Activated T-cell treated with anti-CD3 and anti-CD28 coated beads for 1 hour (primary cell): ENCODE measurements at places on chromosomes 13 and 19.

DNA sequence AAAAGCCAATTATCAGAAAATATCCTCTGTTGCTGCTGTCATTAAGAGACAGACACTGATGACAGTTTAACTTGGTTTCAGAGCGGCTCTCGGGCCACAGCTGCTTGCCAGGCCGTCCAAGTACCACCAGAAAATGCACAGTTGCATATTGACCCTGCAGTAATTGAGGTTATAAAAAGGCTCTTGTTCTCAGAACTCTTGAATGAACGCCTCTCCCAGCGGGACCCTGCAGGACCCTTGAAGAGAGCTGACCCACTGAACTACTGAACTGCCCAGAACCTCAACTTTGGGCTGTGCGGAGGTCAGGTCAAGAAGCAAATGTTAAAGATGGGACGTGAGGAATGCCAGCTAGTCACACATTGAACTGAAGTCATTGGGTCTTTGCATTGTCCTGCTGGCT, 1559.0 kb upstream of the SLC10A2 start:
- DNase-seq = no peak

GRCh38 chr19:34880034-34880433, 46.7 kb upstream of the ZNF30 start:
- DNase-seq = no peak

- DNase-seq = no peak
Observed at GRCh38 chr19:14390548-14390947, 9.3 kb downstream of the ADGRE5 start.

DNA sequence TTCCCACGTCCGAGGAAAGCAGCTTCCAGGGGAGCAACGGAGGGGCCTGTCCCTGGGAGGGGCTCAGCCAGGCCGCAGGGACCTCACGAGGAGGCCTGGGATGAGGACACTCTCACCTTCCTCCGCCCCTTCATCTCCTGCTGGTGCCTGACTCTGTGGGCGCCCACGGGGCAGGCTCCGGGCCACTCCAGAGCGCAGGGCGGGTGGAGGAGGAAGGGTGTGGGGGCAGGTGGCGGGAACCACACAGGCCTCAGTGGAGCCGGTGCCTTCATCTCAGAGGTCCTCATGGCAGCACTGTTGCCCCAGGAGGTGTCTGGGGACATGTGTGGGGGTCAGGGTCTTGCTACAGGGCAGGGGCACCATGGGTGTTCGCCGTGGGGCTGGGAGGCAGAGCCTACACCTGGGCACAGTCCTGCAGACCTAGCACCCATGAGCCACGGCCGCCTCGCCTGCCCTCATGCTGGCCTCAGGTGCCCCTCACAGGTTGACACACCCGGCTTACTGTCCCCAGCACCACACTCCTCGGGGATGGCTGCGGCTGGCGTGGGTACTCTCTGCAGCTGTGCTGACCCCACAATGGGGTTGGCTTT, 10.1 kb upstream of the TMEM255B start:
- no peak for DNase-seq

GRCh38 chr13:76043874-76044273, 407.7 kb downstream of the LMO7 start:
- DNase-seq = no peak

DNA sequence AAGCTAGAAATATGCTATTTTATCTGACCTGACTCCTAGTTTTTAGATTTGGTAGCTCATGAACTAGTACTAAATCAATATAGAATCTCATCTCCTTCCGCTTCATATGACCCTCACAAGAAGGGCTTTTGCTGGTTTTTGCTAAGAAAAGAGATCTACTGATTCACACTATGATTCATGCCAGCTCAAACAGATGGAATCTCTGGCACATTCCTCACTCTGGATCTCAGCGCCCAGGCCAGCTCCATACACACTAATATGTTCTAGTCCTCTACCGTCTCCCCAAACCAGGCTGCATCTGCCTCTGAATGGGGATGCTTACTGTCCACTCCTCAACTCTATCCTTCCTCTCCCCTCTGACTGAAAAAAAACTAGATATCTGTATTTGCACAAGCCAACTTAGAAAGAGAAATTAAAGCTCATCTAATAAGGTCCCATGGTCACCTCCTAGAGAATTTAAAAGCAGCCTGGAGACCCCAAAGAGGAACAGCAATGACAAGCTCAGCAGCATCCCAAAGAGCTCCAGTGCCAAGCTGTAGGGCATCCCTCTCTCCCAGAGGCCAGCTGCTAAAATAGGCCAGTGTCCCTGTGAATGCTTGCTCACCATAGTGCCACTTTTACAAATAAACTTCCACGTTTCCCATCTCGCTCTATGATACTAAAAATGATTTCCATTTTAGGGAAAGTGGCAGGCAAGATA, 74.9 kb downstream of the LHFPL6 start:
- DNase-seq = no peak

GRCh38 chr13:101211261-101211660, 205.0 kb downstream of the NALCN start:
- no peak for DNase-seq

DNA sequence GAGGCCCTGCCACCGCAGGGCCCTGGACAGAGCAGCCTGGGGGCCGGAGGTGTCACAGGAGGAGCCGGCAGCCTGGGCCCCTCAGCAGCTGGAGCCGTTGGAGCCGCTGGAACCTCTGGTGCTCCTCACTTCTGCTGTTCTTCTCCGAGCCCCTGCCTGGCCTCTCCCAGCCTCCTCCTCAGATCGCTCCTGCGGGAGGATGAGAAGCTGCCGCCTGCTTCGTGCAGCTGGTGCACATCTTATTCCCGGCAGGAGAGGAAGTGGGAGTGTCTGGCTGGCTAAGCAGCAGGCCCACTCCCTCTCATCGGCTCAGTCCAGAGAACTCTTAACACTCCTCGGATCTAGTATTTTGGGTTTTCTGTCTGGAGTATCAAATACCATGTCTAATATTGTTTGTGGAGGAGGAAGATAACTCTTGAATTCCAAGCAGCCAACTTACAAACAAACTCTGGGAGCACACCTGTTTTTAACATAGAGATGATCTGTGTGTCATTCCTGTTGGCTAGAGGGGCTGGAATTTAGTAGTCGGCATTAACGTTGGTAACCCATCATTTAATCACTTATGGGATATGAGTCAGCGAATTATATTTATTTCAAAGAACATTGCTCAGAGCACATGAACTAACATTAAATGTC, 37.1 kb upstream of the RNF113B start:
- no peak for DNase-seq

DNA sequence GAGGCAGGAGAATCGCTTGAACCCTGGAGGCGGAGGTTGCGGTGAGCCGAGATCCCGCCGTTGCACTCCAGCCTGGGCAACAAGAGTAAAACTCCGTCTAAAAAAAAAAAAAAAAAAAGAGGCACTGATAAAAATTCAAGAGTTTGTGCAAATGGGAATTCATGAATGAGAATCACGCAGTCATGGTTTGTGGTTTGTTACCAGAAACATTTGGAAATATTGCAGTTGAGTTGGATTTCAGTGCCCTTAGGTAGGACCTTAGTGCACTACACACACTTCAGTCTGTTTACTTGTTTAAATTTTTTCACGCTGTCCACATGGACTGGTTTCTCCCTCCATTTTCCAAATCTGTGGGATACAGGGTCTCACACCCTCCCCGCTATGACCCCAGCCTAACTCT, 28.4 kb downstream of the ZNF844 start:
- no peak for DNase-seq

GRCh38 chr19:11069561-11069960, 19.7 kb upstream of the LDLR start:
- DNase-seq = no peak

- DNase-seq = no peak
Observed at GRCh38 chr19:29385191-29385795, 140.5 kb upstream of the VSTM2B start.

- no peak for DNase-seq
Observed at GRCh38 chr13:39462428-39462827, 140.6 kb downstream of the LHFPL6 start.

DNA sequence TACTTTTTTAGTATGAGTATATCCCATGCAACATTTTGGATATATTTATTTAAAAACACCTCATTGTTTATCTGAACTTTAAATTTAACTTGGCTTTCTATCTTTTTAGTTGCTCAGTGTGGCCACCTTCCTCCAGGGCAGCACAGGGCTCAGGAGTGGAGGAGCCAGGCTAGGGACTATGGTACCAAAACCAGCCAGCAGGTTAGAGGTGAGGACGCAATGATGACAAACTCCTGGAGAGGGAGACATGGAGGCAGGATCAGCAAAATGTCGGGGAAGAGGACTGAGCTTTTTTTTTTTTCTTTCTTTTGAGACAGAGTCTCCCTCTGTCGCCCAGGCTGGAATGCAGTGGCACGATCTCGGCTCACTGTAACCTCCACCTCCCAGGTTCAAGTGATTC, 29.6 kb upstream of the CALM3 start:
- no peak for DNase-seq

DNA sequence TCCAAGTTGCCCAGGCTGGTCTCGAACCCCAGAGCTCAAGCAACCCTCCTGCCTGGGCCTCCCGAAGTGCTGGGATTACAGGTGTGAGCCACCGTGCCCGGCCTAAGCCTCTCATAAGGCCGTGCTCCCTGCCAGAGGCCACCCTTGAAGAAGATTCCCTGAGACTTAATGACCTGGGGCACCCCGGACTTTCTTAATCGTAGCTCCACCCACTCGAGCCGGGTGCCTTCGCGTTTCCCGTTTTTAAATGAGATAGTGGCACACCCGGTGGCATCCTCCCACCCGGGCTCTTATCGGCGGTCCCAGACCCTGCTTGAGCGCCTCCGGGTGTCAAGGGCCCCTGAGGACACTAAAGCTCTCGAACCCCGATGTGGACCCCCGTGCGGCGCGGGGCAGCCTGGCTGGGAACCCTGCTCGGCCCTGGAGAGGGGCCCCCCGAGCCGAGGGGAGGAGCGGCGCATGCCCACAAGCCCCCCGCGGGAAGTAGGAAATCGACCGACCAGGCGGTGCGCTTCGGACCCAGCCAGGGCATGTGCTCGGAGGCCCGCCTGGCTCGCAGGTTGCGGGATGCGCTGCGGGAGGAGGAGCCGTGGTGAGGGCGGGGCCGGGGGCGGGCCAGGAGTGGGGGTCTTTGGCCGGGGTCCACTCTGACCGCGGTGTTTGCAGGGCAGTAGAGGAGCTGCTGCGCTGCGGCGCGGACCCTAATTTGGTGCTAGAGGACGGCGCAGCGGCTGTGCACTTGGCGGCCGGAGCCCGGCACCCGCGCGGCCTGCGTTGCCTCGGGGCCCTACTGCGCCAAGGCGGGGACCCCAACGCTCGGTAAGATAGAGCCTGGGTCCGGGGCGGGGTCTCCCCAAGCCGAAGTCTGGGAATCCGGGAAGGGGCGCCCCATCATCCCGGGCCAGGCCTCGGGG, at the start of gene ANKLE1:
Gene ANKLE1 (plus strand): TSS at position 511 of the 914 bp plus-strand sequence. CDS start 20 bp downstream, at position 531.
- DNase-seq = no peak

DNA sequence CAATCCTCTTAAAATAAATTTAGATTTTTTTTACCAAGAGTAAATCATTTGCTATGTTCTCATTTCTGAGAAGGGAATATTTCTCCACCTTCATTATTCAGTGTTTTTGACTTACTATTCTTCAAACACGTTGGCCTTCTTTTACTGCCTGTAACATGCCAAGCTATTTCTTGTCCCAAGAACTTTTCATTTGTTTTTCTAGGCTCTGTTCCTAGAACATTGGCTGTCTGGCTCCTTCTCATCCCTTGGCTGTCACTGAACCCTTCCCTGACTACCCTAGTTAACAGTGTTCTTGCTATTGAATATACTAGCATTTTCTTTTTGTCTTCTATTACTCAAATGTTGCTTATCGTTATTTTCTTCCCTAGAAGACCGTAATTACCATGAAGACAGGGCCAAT, 248.1 kb downstream of the ITGBL1 start:
- DNase-seq = no peak

DNA sequence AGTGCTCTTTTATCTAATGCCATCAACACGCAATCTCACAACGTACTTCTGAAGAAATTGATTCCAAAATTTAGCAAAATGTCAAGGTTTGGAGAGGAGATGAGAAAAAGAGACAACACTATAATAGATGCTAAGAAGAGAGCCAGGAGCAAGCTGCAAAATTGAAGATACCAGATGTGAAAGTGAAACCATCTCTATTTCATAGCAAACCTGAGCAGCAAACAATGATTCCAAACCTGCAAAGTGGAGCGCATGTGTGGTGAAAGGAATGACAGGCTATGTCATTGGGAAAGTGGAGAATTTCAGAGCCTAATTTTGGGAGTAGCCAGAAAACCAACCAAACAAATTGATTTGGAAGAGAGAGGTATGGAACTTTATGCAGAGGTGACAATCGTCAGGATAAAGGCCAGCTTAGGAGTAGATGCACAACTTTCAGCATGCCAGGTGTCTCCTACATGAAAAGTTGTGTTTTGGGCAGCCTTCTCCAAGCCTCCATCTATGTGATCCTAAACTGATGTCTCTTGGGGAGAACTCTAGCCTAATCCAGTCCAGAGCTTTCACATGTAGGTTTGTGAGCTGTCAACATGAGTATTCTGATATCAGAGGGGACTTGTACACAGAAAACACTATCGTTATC, 158.4 kb upstream of the FNDC3A start:
- no peak for DNase-seq

- DNase-seq = no peak
Observed at GRCh38 chr13:21528616-21529015, 69.5 kb upstream of the ZDHHC20 start.

- DNase-seq = no peak
Observed at GRCh38 chr13:57408312-57408711, 223.2 kb upstream of the PCDH17 start.

GRCh38 chr13:48653472-48653939, at the start of gene CYSLTR2:
CYSLTR2 (plus strand) TSS chr13:48653929; CDS start chr13:48706818, 52,889 bp downstream.
- no peak for DNase-seq

GRCh38 chr13:110248449-110249143, 58.4 kb downstream of the COL4A1 start:
- no peak for DNase-seq

DNA sequence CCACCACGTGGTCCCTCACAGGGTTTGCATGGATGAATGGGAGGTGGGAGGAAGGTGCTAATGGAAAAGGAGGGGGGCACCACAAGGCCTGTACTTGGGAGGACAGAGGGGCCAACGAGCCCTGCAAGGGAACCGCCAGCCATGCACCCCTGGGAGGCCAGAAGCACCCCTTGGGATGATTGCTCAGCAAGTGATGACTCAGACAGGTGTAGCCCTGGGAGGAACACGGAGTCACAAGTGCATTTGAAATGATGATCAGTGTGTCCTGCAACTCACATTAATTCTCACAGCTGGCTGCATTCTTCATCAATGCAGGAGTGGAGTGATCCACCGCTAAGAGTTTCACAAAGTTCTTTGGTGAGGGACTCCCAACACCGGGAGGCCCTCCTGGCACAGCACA, 82.8 kb upstream of the ZNF254 start:
- DNase-seq = no peak

- no peak for DNase-seq
Observed at GRCh38 chr13:38866649-38867048, 124.0 kb downstream of the STOML3 start.

DNA sequence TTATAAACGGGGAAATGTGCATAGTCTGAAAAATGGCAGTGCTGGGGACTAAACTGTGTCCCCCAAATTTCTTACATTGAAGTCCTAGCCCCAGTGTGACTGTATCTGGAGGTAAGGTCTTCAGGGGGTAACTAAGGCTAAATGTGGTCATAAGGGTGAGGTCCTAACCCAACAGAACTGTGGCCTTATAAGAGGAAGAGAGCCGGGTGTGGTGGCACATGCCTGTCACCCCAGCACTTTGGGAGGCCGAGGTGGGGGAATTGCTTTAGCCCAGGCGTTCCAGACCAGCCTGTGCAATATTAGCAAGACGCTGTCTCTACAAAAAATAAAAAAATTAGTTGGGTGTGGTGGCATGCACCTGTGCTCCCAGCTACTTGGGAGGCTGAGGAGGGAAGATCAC, 17.8 kb downstream of the PROZ start:
- no peak for DNase-seq

GRCh38 chr13:79448413-79448812, 32.5 kb upstream of the NDFIP2 start:
- DNase-seq = no peak

GRCh38 chr13:52371736-52372247, 34.2 kb downstream of the THSD1 start:
- DNase-seq = no peak
